Gastrocnemius medialis (tissue), 4 donors: ENCODE measurements at places on chromosomes 5 and 9. TPM values are rescaled to one million over a fixed set of nuclear protein-coding genes. Genes with fewer than 3 reads are reported as not detected.

GRCh38 chr5:90366948-90367347, 42.6 kb downstream of the CETN3 start:
- DNase-seq = no peak

DNA sequence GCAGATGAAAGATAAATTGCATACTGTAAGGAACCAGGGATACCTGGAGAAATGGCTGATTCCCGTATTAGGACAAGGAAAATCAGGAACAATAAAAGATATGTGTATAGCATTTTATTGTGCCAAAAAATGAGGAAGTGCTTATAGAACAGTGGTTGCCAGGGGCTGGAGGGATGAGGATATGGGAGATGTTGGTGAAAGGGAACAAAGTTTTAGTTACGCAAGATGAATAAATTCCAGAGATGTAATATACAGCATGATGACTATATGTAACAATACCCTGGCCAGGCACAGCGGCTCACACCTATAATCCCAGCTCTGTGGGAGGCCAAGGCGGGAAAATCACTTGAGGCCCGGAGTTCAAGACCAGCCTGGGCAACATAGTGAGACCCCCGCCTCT, 101.8 kb downstream of the CDK5RAP2 start:
- no peak for DNase-seq

DNA sequence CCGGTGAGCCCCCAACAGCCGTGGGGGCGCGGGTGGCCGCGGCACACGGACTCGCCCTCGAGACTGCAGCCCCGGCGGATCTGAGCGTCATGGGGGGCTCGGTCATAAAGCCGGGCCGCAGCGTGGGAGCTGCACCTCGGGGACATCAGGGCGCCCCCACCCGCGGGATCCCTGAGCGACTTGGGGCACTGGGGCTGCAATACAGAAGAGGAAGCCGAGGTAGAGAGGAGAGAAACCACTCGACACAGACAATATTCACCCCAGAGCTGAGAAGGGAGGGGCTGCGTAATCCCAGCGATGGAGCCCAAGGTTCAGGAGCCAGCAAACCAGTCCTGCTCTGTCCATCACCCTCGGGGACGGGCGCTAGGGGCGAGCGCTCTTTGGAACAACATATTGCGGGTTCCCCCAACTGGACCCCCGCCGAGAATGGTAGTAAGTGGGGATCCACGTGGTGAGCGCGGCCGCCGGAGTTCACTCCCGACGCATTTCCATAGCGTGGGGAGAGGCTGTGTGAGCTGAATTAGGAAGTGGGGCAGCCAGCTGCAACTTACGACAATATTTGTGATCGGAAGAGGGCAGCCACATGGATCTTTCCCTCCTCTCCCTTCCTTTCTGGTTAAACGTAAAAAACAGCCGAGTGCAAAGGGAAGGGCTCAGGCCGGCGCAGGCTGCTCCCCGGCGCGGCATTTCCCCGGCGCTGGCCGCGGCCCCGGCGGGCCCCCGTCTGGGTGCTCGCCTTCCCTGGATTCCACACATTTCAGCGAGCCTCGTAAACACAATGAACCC, 9.9 kb downstream of the PTCH1 start:
- no peak for DNase-seq

Gene NPM1
- total RNA-seq = 651 TPM

DNA sequence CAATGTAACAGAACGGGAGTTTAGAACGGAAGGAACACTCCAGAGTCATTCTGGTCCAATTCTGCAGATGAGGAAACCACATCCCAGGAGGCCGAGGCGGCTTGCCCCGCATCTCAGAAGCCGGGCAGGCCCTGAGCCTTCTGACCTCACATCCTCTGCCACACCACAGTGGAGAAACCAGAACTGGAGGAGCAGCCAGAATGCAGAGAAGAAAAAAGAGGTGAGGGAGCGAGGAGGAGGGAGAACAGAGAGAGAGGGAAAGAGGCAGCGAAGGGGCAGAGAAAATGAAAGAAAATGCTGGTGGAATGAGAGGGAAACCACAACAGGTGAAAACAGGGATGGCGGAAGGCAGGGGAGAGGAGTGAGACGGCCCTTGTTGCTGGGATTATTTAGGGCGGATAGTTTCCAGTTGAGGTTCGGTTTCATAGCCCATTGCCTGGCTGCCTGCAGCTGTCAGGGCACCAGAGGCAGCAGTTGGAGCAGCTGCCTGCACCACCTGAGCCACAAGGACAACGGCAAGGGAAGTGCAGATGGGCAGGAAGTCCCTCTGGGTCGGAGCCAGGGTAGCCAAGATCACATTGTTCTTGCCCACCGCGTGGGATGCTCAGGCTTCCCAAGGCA, at the start of gene HMHB1:
HMHB1 (plus strand) TSS at position 77 of the 621 bp plus-strand sequence.
- no peak for DNase-seq

Gene OMD
- total RNA-seq = 4.0 TPM

Gene HBEGF
- total RNA-seq = 20.2 TPM

Gene MYOT
- total RNA-seq = 295 TPM

GRCh38 chr5:44318883-44319282, 70.3 kb downstream of the FGF10 start:
- no peak for DNase-seq

DNA sequence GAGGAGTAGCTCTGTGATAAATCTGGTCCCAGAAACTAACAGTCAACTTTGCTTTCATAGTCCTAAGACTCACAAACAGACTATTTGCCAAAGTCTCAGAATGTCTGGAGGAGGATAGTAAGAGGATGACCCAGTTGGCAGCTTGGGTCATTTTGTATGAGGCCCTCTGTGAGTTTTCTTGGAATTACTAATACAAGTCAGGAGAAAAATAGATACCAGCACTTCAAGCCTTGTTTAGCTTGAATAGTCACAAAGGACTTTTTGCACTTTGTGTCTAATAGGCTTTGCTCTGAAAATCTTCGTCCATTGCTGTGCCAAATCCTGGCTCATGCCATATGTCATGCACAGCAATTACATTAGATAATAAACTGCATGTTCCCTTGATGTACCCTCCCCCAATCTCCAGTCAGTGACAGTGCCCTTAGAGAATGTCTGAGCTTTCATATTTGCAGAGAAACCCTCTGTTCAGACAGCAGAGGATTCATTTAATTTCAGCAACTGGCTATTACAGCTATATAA, 612.8 kb downstream of the CSNK1G3 start:
- no peak for DNase-seq

DNA sequence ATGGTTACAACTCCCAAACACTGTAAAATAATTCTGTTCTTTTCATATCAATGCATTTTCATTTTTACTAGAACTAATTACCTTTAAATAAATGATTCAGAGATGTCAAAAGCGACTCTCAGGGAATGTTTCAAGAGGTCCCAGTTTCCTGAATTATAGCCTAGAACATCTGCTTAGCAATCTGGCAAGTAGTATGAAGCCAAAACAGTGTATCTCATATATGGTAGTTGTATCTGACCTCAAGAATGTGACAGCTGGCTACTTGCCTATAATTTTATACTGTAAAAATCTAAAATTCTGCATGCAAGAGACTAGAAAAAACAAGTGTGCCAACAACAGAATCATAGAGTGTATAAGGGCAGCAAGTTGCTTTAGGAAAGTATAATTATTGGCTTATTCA, 187.7 kb upstream of the POU5F2 start:
- DNase-seq = no peak

Gene TRIP13
- 0.44 TPM for total RNA-seq

Gene CTXN3
- total RNA-seq = 0.22 TPM

Gene INSL6
- not detected for total RNA-seq

- DNase-seq = no peak
Observed at GRCh38 chr9:91334053-91334452, 27.7 kb downstream of the AUH start.

- DNase-seq = no peak
Observed at GRCh38 chr9:73178044-73178443, 26.4 kb downstream of the ANXA1 start.

DNA sequence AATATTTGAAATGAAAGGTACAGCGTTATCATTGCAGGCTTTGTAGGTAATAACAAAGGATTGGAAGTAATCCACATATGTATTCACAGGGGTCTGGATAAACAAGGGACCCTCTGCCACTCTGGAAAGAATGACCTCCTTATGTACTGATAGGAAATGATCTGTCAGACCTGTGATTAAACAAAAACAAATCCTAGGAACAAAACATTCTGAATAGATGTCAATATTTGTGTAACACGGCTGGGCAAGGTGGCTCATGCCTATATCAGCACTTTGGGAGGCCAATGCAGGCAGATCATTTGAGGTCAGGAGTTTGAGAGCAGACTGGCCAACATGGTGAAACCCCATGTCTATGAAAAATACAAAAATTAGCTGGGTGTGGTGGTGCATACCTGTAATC, 42.3 kb downstream of the NSUN2 start:
- DNase-seq = no peak

GRCh38 chr9:7973123-7973522, 173.5 kb upstream of the DMAC1 start:
- DNase-seq = no peak

DNA sequence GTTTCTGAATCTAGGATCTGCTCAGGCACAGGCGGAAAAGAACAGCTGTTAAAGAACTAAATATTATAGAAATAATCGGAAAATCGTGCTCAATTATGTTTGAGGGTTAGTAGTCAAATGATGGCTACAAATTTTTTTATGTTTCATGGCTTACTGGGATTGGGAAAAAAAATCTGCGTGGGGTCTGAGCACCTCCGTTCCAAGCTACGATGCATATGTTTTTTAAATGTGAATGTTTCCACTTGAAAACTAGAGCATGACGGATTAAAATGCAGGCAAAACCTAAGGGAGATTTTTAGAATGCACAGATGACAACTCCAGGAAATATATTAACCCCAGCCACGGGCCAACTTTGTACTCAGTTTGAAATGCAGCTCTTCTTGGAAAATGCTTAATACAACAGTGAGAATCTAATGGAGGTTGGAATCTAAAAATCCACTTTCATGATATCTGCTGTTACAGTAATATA, 5.3 kb downstream of the OTP start:
- DNase-seq = no peak

DNA sequence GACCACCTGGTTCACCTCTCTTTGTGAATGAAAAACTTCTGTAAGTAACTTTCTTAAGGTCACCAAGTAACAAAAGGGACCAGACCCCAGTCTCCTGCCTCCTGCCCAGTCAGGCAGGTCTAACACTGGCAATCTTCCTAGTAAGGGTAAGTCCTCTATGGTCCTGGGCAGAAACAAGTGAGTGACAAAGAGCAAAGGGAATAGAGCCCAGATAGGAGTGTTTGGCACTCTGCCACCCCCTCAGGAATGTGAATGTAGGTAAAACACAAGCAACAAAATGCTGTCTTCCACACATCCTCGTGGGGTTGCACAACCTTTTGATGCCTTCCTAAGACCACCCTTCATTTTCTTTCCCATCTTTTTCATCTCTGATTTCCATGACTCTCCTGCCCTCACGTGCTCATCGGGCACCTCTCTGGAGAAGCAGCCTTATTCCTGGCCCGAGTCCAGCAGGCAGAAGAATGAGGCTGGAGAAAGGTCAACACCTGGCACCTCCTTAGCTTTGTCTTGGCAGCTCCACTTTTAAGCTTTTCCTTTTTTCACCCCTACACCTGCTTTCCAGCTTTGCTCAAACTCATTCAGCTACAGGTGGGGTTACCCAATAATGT, 90.2 kb upstream of the LHFPL2 start:
- DNase-seq = no peak

DNA sequence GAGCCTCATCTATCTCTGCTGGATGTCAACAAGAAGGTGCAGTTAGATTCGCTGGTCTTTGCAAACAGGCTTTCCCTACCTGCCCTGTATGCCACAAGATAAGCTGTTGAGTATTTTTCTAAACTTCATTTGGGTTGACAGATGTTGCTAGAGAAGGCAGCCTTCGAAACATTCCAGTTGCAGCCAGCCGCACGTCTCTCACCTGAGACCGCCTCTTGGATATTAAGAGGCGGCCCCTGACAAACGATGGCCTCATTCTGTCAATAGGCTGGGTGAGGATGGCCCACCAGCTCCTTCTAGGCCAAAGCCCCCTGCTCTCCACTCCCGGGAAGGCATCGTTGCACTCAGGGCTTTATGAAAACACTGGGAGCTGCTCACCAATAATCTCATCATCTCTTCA, 181.6 kb downstream of the DAB2IP start:
- DNase-seq = no peak

Gene FOXD1
- not detected for total RNA-seq

Gene SLC2A6
- 2.4 TPM for total RNA-seq

Gene CMYA5
- total RNA-seq = 3,178 TPM

Gene ASTN2
- 3.9 TPM for total RNA-seq

Gene ARAP3
- 5.5 TPM for total RNA-seq

- DNase-seq = no peak
Observed at GRCh38 chr9:93820667-93821306, 134.4 kb downstream of the BARX1 start.

Gene OR2K2
- total RNA-seq = not detected

- DNase-seq = no peak
Observed at GRCh38 chr5:130549884-130550561, 615.0 kb downstream of the HINT1 start.

Gene ANKRD33B
- 23.2 TPM for total RNA-seq

Gene SELENOP
- total RNA-seq = 248 TPM

DNA sequence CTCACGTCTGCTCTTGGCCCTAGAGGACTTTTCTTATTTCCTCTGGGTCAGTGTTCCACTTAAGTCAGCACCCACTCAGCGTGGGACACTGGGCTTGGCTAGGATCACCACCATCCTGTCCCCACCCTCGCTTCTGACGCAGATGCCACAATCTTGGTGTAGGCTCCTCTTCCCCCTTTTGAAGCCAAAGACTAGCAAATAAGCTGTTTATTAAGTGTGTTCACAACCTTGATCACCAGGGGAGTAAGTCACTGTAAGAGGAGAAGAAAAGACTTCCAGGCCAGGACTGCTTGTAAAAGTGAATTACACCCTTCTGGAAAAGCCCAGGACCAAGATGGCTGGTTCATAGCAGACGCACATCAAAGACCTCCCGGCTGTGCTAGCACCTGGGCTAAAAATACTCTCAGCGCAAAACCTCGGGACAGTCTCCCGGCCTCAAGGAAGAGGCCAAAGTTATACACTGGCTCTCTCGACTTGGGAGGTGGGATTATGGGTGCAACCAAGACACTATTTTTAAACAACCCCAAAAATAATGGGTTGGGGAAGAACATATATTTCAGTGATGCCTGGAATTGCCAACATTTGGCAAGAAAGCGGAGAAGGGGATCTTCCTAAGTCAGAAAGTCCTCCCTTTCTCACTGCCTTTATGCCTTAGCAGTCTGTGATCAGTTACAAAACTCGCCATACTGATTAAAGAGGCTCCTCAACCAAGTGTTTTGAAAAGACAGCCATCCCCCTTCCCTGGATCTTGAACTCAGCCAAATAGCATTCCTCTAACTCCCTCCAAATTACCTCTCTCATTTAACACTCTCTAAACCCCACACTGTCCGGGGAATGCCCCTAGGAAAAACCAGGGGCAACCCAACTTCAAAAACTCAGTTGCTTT, 69.4 kb downstream of the RAPGEF1 start:
- DNase-seq = peak; percentile 67
